ENCODE measurements at places on chromosomes 4 and X. TPM values are rescaled to one million over a fixed set of nuclear protein-coding genes. Genes with fewer than 3 reads are reported as not detected.
A peak's percentile ranks its signal among the peaks of the same experiment; 100 is the strongest.

DNA sequence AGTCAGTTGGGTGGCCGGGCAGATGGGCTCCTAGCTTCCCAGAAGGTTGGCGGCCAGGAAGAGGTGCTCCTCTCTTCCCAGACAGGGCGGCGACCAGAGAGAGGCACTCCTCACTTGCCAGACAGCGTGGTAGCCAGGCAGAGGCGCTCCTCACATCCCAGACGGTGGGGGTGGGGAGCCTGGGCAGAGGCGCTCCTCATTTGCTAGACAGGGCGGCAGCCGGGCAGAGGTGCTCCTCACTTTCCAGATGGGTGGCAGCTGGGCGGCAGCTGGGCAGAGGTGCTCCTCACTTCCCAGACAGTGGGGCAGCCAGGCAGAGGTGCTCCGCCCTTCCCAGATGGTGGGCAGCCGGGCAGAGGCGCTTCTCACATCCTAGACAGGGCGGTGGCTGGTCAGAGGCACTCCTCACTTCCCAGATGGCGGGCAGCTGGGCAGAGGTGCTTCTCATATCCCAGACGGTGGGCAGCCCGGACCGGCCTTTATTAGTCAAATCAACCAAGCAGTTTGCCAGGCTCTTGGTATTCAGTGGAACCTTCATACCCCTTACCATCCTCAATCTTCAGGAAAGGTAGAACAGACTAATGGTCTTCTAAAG is 13.5 kb upstream of the NONO start:
- no peaks in the 10 kb centered on the region for H3K4me1 ChIP-seq
- H3K36me3 ChIP-seq: no peaks in the 10 kb centered on the region
- H3K27me3 ChIP-seq: no peaks in the 10 kb centered on the region
- H3K4me3 ChIP-seq: no peak overlapping the region
- DNase-seq: no peak

GRCh38 chr4:60981534-60981933 is 218.6 kb upstream of the ADGRL3 start:
- H3K27ac ChIP-seq: no peak overlapping the region
- no peaks in the 10 kb centered on the region for H3K4me1 ChIP-seq
- no peaks in the 10 kb centered on the region for H3K27me3 ChIP-seq
- H3K4me3 ChIP-seq: no peak overlapping the region

DNA sequence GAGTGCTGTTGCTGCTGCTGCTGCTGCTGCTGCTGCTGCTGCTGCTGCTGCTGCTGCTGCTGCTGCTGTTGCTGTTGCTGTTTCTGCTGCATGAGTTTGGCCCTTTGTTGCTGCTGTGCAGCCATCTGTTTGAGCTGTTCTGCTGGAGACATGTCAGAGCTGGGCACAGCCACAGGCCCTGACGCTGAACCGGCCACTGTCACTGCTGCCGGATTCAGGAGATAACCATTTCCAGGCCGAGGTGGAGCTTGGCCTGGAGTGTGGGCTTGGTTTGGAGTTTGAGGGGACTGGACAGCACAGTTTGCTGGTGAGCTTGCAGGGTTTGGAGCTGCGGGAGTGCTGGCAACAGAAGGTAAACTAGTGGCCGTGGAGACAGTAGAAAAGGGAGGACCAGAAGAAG is 224.3 kb downstream of the MGST2 start:
- peaks cover 49% of the 10 kb centered on the region for H3K4me1 ChIP-seq
- no peak overlapping the region for H3K4me3 ChIP-seq
- H3K36me3 ChIP-seq: no peaks in the 10 kb centered on the region
- DNase-seq: no peak
- no peaks in the 10 kb centered on the region for H3K27me3 ChIP-seq

GRCh38 chr4:87151730-87152129 is 68.7 kb downstream of the KLHL8 start:
- no peaks in the 10 kb centered on the region for H3K27me3 ChIP-seq
- H3K36me3 ChIP-seq: no peaks in the 10 kb centered on the region
- peak; percentile 51 for DNase-seq
- no peaks in the 10 kb centered on the region for H3K4me1 ChIP-seq
- no peak overlapping the region for H3K4me3 ChIP-seq
- H3K27ac ChIP-seq: no peak overlapping the region

The EDA2R gene
- not detected for total RNA-seq

DNA sequence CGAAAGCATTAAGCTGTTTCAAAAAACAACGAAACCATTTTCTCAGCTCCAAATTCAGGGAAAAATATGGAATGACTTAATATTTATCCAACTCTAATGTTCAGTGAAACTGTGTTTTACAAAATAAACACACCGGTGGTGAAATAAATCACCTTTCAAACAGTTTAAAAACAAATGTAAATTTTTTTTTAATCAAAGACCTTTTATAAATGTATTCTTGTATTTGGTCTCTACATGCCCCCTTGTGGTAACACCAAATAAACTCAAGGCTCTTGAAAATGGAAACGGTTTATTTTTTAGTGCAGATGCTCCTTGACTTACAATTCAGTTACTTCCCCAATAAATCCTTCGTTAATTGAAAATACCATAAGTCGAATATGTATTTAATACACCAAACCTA is 45.8 kb upstream of the ITM2A start:
- no peak overlapping the region for H3K27ac ChIP-seq
- peak; percentile 39 for DNase-seq
- H3K27me3 ChIP-seq: no peaks in the 10 kb centered on the region
- no peaks in the 10 kb centered on the region for H3K36me3 ChIP-seq

The BEX4 gene
- 11.5 TPM for total RNA-seq

The FRG1 gene
- 19.0 TPM for total RNA-seq

GRCh38 chr4:71692198-71692597 is 91.7 kb downstream of the GC start:
- no peaks in the 10 kb centered on the region for H3K36me3 ChIP-seq
- DNase-seq: no peak
- H3K27me3 ChIP-seq: no peaks in the 10 kb centered on the region
- no peak overlapping the region for H3K27ac ChIP-seq
- no peaks in the 10 kb centered on the region for H3K4me1 ChIP-seq
